ENCODE measurements at places on chromosomes 11 and 22.

DNA sequence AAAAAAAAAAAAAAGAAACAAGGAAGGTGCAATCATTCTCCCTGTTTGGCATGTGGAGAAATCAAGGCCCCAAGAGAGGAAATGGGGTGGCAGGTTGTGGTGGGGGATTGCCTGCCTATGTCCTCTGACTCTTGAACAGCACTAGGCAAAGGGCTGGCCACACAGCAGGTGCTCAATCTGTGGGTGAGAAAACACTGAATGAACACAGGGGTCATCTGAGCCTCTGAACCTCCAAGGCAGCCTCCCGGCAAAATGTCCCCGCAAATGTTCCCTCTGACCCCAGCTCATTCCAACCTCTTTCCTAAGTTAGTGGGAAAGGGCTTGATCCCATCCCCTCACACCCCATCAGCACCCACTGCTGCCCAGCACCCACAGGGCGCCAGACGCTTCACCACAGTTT, 4.6 kb downstream of the PLA2G6 start:
- no peak for DNase-seq

DNA sequence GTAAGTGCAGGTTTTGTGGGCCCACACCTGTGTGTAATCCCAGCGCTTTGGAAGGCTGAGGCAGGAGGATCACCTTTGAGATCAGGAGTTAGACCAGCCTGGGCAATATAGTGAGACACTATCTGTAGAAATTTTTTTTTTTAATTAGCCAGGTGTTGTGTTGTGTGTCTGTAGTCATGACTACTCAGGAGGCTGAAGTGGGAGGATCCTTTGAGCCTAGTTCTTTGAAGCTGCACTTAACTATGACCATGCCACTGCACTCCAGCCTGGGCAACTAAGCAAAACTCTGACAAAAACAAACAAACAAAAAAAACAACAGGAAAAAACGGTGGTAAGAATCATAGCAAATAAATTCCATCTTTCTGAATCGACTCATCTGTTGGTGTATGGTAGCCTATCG, 268.6 kb upstream of the PDGFD start:
- no peak for DNase-seq

GRCh38 chr22:21714059-21714770, 21.4 kb downstream of the YPEL1 start:
- DNase-seq: peak; percentile 11

DNA sequence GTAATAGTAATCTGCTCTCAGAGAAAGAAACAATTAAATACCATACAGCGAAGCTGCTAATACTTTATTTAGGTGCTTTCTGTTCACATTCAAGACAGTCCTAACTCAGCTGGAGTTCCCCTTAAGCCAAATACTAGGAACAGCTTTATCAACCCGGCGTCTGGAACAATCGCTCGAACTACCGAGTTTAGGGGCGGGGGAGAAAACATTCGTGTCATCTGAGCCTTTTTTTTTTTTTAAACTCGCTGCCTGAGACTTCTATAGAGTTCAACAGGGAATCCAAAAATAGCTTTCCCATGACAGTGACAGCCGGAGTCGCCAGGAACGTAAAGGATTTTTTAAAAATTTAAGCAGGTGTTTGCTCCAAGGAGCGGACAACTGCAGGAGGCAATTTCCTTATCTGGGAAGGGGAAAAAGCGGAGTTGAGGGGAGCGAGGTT, 852 bp downstream of the TRAF6 start:
- DNase-seq: no peak

DNA sequence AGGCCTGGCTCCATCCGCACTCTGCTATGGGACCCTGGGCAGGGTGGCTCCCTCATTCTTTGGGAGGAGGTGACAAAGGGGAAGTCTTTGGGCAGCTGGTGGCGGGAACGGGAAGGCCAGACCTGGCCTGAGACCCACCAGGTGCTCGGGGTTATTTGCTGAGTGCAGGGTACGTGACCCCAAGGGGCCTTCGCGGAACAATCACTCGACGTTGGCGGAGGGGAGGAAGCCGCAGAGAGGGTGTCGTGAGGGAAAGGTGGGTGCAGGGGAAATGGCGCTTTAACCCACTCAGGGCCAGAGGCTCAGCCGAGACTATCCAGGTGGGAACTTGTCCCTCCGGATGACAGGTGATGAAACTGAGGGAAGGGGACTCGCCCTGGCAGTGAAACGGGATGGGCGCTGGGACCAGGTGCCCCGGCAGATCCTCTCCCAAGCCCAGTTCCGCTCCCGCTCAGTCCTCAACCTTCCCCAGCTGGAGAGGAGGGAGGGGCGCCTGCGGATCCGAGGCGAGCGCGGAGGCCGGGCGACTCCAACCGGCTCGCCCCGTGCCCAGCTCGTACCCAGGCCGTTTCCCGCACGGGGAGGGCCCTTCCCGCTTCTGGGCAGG, 911 bp downstream of the A4GALT start:
- DNase-seq: no peak

DNA sequence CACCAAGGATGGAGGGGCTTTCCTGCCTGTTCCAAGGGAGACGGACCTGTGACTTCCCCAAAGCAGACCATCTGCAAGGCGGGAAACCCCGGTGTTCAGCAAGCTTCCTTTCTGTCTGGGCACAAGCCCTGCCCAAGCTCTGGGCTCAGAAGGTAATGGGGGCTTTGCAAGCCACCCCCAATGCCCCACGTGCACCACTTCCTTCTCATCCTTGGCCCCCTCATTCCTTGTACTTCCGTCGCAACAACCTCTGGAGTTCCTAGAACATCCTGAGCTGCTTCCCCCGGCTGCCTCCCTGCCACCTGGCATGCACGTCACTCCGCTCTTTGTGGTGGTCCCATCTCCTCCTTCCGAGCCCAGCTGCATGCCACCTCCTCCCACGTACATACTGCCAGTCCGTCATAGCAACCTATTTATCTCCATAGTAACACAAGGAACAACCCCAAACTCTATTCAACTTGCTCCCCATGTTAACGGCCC, 3.9 kb downstream of the MYEOV start:
- no peak for DNase-seq

DNA sequence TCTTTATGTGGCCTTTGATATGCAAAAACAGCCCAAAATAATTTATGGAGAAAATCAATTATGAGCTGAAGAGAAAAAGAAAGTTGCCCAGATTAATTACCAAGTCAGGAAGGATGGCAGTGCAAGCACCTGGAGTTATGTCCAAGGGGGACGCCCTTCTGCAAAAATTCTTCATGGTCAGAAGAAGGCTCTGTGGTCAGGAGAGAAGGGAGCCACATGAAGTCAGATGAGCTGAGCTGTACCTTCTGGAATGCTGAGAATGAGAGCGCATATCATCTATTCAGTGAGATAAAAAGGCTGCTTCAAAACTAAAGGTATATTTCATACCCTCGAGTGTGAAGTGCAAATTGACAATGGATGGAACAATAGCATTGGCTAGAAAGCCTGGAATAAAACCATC, 607.4 kb downstream of the NTM start:
- DNase-seq: no peak

- DNase-seq: no peak
These were observed 156.8 kb downstream of the C11orf91 start for GRCh38 chr11:33543823-33544222.

- no peak for DNase-seq
These were observed 3.9 kb upstream of the SERGEF start for GRCh38 chr11:18016789-18017188.

DNA sequence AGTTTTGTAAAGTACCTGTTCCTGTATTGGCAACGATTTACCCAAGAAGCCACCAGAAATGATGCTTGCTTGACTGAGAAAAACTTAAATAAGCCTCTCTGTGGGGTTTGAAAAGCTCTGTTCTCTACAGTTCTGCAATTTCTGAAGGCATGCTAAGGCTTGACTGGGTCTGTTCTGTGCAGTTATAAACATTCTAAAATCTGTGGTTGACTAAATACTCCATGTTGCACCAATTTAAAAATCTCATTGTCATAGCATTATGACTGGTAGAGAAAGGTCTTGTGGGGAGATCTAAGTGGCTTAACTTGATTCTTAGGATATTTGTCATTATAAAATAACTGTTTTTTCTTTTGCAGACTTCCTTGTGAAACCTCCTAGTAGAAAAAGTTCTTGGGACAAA, 73.7 kb downstream of the MTMR3 start:
- DNase-seq: no peak

DNA sequence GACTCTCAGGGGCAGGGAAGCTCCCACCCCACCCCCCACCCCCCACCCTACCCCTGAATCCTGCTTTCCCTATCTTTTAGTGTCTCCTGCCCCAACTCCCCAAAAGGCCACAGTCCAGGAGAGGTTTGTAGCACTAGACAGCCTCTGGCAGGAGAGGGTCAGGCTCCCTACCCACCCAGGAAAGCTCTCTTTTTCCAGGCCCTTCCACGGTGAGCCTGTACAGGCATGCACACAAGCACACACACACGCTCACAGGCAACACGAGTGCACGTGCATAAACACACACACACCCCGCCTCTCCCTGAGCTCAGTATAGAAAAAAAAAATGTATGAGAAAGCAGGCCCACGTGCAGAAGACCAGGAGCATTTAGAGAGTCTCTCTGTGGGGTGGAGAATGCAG, 414.0 kb downstream of the MN1 start:
- no peak for DNase-seq

DNA sequence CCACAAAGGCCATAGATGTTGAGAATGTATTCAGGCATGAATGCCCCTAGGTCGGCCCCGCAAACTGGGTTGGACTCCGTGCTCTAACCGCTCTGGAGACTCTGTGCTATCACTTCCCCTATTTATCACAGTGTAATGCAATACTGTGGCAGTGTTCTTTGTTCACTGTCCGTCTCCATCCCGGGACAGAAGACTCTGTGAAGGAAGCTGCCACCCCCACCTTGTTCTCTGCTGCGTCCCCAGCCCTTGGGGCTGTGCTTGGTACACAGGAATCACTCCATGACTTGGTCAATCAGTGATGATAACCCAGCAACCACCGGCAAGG, 57.6 kb downstream of the TSPAN18 start:
- no peak for DNase-seq

- DNase-seq: no peak
These were observed 17.4 kb upstream of the TMEM45B start for GRCh38 chr11:129798212-129798611.

DNA sequence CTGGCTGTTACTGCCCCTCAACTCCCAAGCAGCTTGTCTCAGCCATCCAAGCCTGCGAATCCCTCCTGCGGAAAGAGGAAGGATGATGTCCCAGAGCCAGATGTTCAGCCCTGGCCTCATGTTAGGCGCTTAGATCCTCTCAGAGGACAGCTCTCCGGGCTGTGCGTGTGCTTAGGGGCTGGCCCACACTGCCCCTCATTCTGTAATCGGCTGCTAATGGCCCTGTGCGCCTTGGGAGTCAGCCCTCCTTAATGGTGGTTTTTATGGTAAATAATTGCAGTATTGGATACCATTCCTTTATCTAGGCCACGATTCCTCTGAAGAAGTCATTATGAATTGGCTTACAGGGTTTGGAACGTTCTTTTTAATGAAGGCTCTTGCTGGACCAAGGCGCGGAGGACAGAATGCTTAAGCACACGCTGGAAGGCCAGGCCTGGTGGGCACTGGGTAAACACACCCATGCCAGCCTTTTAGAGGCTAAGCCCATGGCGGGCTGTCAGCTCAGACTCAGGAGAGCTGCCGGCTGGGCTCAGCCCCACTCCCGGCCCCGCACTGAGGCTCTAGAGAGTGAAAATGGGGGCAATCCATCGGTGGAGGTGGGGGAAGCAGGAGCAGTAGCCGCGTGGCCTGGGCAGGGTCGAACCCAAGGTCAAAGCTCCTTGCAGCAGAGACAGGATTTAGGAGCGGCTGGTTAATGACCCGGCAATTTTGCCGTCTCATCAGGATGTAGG, 1157.5 kb downstream of the BRD1 start:
- no peak for DNase-seq

DNA sequence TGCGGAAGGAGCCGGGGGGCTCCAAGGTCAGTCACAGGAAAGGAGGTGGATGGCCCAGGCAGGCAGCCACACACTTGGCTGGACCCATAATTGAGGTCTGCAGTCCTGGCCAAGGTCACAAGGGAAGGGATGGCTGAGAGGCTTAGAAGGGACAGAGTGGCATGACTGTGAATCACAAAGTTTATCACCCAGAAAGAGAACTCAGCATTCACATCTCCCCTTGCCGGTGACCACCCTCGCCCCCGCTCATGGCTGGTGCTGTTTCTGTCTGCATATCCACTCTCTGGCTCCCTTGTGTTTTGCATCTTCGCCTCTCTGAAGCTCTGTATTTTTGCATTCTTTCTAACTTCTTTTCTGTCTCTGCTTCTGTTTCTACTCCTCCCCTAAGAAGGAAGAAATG, 117.5 kb downstream of the FEZ1 start:
- DNase-seq: no peak

GRCh38 chr22:38205261-38206128, 3.7 kb downstream of the MAFF start:
- DNase-seq: no peak

DNA sequence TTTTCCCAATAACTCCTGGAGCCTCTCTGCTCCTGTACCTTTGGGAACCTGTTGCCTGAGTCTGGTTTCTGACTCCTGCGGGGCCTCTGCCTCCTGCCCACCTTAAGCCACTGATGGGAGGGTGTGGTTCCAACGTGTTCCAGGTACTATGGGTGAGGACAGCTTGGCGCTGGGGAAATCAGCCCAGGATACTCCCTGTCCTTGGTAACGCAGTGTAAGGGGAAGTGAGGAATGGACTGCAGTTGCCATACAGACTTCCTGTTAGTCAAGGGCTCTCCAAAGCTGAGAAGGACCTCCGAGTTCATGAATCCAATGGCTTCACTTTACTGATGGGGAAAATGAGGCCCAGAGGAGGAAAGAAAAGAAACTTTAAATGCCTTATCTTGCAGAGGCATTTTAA, 1.2 kb upstream of the MARK2 start:
- peak; percentile 42 for DNase-seq

GRCh38 chr11:69546735-69547370, 65.4 kb downstream of the LINC01488 start:
- no peak for DNase-seq

- DNase-seq: no peak
These were observed 79.5 kb downstream of the PDE2A start for GRCh38 chr11:72594493-72595291.

DNA sequence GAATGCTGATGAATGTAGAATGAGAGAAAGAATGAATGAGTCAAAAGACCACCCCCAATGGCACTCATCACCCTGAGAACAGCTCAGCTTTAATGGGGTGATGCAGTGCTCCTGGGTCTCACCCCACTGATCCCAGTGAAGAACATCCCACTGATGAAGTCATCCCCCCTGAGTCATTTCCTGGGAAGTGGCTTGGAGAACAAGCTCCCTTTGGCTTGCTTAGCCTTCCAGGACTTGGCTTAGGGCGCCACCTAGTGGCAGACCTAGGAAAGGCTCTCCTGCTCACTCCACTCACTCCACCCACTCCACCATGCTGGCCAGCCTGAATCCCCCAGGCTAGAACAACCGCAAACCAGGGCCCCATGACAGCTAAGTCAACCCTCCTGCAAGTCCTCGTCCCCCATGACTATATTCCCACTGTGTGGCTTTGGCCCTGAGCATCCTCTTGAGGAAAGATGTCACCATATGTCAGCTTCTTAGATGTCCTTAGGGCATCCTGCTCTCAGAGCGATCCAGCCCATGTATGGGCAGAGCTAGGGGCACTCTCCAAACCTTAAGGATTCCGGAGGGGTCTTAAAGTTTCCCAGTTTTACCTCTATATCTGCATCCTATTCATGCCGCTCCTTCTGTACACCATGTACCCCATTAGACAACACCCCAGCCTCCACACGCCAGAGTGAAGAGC, 17.8 kb upstream of the TMPRSS13 start:
- peak; percentile 83 for DNase-seq

Measured in NCI-H2029 (cell line).